ENCODE measurements at places on chromosomes 11 and 22.

GRCh38 chr11:132784441-132784840, 747.9 kb downstream of the OPCML start:
- DNase-seq, result no peak

DNA sequence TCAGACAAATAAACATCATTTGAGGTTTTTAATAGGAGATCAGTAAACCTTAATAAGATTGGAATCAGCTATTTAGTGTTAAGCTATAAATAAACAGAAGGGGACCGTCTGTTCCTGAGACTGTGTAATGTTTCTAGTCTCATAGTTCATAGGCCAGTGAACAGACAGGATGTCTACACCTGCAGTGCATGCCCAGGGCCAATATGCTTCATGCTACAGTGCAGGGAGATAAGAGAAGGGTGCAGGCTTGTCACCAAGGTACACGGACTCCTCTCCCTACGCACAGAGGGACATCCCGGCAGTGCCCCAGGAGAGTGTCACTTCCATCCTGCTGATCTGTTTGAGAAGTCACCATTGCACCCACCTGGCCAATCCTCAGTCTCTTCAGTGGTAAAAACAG, 148.6 kb downstream of the OPCML start:
- no peak for DNase-seq

DNA sequence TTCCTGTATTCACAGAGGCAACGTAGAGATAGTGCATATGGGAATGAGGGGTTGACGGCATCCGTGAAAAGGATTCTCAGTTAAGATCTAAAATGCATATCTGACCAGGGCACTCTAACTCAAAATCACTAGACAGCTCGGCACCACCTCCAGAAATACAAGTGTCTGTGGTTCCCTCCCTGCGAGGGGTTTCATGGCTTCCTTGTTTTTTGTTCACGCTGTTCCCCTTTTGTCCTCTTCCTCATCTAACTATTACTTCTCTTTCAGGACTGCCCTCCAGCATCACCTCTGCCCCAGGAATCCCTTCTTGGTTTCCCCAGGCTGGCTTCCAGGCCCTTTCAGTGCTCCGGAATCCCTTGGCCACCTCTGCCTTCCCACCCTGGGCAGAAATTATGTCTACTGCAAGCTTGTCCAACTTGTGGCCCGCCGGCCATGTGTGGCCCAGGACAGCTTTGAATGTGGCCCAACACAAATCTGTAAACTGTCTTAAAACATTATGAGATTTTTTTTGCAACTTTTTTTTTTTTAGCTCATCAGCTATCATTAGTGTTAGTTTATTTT, 159.9 kb downstream of the FBXO7 start:
- DNase-seq, result no peak

DNA sequence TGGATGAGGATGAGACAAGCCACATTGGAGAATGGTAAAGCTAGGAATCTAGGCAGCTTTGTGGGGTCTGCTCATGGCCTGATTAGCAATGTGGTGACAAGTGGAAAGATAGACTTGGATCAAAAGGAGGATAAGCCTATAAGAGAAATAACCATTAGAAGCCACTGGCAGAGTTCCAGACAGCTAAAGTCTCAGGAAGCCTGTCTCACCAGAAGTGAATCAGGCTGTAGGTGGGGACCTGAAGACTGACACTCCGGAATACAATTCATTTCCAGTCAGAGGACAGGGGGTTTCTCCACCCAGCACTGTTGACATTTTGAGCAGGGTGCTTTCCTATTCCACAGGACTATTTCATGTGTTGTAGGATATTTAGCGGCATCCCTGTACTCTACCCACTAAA, 129.7 kb downstream of the ARHGAP42 start:
- DNase-seq, result no peak

- DNase-seq, result no peak
Observed at GRCh38 chr11:33904102-33904501, 12.2 kb upstream of the LMO2 start.

DNA sequence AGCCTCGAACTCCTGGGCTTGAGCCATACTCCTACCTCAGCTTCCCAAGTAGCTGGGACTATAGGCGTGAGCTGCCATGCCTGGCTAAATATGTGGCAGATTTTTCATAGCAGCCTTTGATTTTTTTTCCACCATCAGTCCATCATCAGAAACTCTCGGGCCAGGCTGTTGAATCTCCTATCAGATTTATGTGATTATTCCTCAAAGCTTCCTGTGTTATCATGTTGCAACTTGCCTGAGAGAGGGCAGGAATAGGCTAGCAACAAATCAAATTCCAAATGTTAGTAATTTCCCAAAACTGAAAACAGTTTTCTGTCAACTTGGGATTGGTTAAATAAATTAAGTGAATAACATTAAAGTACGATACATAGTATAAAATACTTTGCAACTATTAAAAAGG, 3.4 kb downstream of the LRRC51 start:
- no peak for DNase-seq

- no peak for DNase-seq
Observed at GRCh38 chr11:68321293-68322051, 9.1 kb downstream of the LRP5 start.

DNA sequence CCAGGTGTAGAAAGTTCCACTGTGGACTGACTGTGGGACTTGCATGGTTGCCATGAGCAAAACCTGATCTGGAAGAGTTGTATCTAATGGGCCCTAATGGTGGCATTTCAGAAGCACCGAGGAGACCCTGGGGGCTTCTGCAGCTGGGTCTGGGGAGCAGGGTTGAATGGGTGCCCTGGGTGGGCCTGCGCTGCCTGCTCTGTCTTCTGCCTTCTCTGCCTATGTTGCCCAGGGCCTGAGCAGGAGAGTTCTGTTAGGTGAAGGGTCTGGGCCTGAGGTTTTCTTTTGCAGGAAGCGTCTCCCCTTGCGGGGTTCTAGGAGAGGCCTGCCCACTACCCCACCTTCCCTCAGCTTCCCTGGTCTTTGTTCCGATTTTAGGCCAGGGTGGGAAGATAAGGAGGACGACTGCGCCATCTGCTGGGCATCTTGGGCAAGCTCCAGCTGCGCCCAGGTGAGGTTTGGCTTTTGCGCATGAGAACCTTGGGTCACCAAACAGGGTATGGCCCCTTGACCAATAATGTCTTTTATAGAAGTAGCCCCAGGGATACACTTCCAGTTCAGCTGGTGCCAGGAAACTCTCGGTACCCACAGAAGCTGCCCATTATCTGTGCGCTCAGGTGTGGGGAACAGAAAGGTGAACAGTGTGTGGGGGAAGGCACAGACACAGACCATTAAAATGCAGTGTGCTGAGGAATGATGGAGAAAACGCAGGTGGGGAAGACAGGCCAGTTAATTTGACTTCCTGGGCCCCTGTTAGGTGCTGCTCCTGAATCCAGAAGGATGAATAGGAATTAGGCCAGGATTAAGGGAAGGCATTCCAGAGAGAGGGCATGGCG, 23.2 kb downstream of the COMMD9 start:
- DNase-seq, result peak; percentile 13

GRCh38 chr11:34049028-34049427, 2.5 kb upstream of the CAPRIN1 start:
- no peak for DNase-seq

DNA sequence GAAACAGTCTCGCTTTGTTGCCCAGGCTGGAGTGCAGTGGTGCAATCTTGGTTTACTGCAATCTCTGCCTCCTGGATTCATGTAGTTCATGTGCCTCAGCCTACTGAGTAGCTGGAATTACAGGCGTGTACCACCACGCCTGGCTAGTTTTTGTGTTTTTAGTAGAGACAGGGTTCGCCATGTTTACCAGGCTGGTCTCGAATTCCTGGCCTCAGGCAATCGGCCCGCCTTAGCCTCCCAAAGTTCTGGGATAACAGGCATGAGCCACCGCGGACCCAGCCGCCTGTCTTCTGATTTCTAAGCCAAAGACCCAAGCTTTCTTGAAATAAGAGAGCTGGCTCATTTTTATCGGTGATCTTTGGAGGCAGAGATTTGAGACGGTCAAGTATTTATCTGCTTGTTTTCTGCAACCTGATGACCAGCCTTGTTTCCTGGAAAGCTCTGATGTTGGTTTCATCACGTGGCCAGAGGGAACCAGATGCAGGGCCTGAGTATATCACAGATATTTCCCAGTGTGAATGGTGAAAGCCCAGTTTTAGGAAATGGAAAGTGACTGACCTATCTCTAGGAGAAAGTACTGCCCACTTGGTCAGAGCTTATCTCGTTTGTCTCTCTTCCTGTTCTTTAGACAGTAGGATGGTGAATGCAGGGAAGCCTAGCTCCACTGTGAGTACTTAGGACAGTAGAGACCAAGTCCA, 5.7 kb upstream of the SIDT2 start:
- DNase-seq, result no peak

- no peak for DNase-seq
Observed at GRCh38 chr11:4643076-4643475, 706 bp upstream of the OR51E1 start.

DNA sequence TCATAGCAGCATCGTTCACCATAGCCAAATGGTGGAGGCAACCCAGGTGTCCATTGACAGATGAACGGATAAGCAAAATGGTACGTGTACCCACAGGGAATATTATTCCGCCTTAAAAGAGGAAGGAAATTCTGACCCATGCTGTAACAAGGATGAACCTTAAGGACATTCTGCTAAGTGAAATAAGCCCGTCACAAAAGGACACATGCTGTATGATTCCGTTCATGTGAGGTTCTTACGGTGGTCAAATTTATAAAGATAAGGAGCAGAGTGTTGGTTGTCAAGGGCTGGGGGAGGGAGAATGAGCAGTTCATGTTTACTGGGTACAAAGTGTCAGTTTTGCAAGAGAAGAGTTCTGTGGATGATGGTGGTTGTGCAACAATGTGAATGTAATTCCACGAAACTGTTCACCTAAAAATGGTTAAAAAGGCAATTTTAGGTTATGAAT, 26.3 kb downstream of the APOL1 start:
- DNase-seq, result no peak

DNA sequence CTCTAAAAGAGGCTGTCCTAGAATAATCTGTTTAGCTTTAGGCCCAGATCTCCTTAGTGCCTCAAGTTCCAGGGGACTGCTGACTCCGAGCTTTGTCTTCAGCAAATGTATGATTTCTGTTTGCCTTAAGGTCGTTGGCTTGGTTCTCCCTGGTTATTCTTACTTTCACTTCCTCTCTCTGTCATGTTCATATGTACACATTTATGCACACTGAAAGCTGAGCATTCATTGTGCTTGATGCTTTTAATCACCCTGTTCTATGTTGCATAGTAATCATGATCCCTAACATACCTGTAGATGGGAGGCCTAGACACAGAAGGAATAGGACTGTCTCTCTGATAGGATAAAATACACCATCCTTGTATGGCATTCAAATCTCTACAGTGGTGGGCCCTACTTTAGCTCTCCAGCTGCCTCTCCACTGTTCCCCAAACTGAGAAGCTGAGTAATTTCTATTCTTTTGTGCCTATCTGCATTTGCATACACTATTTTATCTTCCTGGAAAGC, 7.2 kb downstream of the PPFIBP2 start:
- DNase-seq, result no peak

GRCh38 chr22:28918550-28919271, 35.3 kb downstream of the ZNRF3 start:
- DNase-seq, result no peak

- no peak for DNase-seq
Observed at GRCh38 chr22:49543876-49544275, 283.8 kb downstream of the BRD1 start.
